H7 (cell line): ENCODE measurements at places on chromosomes 3 and 15.

DNA sequence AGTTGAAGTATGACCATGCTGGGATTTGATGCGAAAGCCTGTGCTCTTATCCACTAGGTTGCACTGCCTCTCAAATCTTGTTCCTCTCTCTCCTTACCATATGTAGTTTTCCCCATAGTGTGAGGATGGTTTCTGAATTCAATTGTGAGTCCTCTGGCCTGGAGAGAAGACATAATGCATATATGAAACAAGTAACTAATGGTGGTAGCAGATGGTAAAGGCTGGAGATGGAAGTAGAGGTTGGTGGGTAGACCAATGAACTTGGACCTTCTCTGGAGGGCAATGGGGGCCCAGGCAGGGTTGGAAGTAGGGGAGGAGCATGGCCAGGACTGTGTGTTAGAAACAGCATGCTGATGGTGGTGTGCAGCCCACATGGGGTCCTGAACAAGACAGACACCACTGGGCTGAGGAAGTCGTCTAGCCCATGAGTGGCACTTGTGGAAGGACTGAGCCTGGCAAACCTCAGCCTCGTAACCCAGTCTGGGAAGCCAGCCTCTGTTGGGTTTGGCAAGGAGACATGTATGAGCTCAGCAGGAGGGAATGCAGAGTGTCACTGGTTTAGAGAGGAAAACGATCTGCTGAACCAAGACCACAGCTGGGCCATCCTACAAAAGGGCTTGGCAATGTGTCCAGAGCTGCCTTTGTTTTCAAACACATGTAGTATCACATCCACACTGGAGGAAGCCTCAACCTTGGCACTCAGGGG, 18.5 kb upstream of the LMCD1 start:
- DNase-seq = no peak

DNA sequence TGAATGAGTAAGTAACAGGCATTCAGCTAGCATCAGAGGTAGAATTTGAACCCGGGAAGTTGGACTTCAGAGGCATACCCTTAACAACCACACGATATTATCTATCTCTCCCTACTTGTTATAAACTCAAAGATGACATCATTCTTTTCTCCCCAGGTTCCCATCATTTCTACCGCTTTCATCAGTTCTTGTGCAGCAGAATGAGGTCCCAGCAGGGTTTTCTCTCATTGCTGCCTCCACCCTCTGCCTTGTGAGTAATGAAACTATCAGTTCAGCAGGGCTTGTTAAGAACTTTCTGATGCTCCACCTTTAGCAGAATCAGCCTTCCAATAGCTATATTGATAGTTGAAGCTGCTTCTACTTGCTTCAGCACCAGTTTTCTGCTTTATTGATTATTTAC, 487.5 kb upstream of the KCNMB2 start:
- DNase-seq = no peak

DNA sequence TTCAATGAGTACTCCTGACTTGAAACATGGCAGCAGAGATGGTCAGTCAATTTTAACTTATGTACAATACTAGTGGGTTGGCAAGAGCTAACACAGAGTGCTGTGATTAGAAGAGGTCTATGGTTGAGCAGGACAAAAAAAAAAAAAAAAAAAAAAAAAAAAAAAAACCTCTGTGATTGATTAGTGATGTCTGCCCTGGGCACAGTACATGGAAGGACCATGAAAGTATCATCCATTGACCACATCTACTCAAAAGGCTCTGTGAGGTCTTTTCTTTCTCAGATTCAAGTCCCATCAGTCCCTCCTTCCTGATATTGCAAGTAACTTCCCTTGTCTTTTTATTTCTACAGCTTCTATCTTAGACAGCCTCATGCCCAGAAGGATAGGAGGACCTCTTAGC, 59.6 kb downstream of the NTRK3 start:
- DNase-seq = no peak

GRCh38 chr3:127817406-127817841, 4.9 kb downstream of the MGLL start:
- DNase-seq = no peak

- DNase-seq = peak; percentile 28
Observed at GRCh38 chr15:69265347-69265955, 33.3 kb upstream of the PAQR5 start.
